ENCODE measurements at places on chromosomes 4 and X.

GRCh38 chr4:56844802-56845580 lies 23.5 kb upstream of the SPINK2 start:
- no peak for DNase-seq

GRCh38 chrX:69051901-69052300 lies 113.4 kb downstream of the PJA1 start:
- DNase-seq, result no peak

DNA sequence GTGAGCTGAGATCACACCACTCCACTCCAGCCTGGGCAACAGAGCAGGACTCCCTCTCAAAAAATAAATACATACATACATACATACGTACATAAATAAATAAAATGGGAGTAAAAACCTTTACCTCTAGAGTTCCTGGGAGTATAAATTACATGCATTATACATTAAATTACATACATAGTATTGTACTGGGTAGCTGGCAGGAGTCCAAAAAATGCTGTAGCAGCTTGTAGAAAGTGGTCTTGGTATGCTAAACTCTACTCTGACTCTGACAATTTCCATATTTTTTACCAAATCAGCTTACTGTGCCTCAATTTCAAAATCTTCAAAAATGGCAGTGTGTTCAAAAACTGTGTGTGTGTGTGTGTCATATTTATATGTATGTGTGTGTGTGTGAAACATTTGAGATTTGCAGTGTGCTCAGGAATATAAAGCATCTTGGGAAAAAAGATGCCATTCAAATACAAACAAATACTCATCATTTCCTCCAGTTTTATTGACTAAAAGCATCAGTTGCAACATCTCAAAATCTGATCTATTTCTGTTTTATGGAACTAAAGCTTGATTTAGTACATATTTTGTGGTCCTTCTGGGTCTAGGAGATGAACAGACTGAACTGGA lies 171.7 kb downstream of the SHROOM3 start:
- DNase-seq, result no peak

- no peak for DNase-seq
Observed at GRCh38 chrX:111039606-111040005, 56.4 kb upstream of the PAK3 start.

GRCh38 chrX:15014281-15014680 lies 141.1 kb downstream of the MOSPD2 start:
- no peak for DNase-seq

GRCh38 chr4:94428884-94429283 lies 22.9 kb upstream of the PDLIM5 start:
- DNase-seq, result no peak

- no peak for DNase-seq
Observed at GRCh38 chrX:1610166-1610565, 4.7 kb upstream of the ASMT start.

- peak; percentile 33 for DNase-seq
Observed at GRCh38 chr4:8201321-8201781, 2.3 kb downstream of the SH3TC1 start.

DNA sequence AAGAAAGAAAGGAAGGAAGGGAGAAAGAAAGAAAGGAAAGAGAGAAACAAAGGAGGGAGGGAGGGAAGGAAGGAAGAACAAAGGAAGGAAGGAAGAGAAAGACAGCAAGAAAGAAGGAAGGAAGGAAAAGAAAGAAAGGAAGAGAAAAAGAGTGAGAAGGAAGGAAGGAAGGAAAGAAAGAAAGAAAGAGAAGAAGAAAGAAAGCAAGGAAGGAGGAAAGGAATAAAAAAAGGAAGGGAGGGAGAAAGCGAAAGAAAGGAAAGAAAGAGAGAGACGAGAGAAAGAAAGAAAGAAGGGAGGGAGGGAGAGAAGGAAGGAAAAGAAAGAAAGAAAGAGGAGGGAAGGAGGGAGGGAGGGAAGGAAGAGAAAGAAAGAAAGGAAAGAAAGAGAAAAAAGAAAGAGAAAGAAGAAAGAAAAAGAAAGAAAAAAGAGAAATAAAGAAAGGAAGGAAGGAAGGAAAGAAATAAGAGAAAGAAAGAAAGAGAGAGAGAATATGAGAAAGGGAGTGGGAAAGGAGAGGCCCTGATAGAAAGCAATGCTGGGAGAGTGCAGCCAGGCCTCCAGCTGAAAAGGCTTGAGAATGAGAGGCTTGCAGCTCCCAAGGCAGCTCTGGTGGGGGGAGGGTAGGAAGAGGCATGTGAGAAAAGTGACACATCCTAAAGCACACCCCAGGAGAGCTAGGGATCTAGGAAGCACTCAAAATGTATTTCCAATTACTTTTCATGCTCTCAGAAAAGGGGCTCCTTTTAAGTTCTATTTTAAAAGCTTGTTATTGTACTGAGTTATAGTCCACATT lies 134.0 kb upstream of the ZIC3 start:
- DNase-seq, result no peak

DNA sequence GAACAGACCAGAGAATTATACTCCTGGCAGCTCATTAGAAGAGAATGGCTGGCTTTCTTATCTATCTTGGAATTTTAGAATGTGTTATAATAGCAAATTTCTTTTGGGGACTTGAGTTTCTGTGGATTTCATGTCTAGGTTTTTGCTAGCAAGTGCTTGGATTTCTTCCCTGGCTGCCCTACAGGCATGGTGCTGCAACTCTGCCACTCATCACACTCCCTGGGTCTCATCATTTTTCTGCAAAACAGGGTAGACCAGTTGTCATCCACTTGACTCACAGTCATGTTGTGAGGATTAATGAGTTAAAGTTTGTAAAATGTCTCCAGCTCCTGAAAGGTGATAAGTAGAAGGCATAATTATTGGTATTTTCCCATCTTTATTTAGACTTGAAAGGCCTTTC lies 60.7 kb upstream of the LCORL start:
- no peak for DNase-seq

DNA sequence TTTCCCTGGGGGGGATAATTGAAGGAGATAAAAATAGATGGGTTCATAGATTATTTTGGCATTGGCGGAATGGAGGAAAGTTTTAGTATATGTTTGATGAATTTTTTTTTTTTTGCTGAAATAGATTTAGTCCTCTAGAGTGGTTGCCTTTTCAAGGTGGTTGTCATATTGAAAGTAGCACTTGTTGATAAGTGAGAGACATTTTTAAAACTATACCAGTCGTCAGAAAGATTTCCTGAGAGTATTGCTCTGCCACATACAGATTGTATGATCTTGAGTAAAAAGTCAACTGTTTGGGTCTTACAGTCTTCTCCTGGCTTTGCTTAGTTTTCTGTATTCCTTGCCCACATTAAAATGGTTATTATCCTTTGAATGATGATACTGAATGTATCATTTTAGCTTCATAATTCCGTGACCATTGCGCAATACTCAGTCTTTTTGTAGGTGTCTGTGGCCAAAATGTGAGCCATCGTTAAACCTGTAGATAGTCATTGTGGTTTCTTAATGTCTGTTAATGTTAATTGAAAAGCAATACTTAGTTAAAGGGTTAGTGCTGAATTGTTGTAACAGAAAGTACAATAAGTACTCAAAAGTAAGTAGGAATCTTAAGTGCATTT lies 7.1 kb downstream of the SMARCAD1 start:
- no peak for DNase-seq

- DNase-seq, result no peak
Observed at GRCh38 chr4:8866828-8867623, 4.6 kb downstream of the HMX1 start.

DNA sequence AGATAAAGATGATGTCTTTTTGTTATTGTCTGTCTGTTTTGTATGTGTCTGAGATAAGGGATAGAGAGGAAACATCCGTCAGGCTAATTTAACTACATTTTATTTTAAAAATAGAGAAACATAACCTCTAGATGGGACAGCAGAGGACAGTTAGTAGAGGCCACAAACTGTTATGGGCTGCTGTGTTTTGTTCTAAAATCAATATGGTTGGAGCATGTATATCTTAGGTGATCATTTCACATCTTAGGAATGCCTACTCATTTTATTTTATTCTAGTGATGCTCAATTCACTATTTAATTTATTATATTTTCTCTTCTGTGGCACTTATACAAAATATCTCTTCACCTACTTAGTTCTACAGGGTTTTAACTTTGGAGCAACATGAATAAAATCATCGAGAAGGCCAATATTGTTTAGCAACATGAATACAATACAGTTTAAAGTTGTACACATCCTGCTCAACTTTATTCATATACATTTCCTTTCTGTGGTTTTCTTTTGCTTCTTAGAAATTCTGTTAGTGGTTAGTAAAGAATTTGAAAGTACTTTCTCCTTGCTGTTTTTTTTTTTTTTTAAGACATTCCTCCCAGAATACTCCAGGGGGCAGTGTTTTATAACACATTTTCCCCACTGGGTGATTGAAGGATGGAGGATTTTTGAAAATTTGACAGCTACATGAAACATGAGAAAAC lies 392.9 kb downstream of the UNC5C start:
- no peak for DNase-seq

- no peak for DNase-seq
Observed at GRCh38 chr4:40957281-40957680, 207.5 kb downstream of the NSUN7 start.

DNA sequence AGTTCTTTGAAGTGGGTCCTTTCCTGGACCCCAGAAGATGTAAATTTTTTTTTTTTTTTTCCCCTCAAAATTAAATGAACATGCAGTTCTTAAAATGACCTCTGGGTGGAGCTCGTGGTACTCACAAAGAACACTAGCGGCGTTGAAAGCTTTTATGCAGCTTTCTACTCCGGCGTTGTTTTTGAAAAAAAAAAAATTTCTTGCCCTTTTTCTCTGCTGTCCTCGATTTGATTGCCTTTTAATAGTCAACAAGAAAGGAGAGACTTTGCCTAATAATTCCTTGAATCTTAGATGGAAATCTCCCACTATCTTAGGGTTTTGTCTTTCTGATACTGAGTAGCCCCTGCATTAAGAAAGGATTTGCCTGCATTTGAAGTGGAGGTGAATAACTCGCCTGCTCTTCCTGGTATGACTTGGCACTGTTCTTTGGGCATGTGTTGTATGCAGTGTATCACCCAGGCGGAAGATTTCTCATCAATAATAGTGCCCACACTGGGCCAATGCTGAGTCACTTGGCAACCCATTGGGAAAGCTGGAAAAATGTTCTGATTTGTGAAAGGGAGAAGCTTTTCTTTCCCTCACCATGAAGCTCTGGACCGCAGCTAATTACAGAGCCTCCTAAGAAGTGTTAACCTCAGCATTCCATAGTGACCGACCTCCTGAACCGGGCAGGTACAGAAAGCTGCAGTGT lies 104.0 kb downstream of the PHEX start:
- DNase-seq, result no peak

DNA sequence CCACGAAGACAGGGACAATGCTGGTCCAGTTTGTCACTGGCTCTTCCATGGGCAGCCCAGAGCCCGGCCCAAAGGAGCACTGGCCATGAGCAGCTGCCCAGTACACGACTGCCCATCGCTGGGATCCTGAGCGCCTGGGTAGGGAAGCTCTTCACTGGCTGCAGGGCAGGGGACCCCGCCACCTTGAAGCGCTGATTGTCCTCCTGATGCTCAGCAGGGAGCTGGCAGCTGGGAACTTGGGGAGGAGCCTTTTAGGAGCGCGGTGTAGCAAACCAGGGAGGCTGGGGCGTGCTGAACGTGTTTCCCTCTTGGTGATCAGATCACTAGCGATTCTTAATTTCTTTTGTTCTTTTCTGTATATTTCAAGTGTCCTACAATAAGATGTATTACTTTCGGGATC lies 1.8 kb downstream of the L1CAM start:
- no peak for DNase-seq

GRCh38 chrX:103361798-103362197 lies 5.5 kb downstream of the TCEAL9 start:
- no peak for DNase-seq

GRCh38 chrX:22026731-22027130 lies 5.4 kb upstream of the PHEX start:
- no peak for DNase-seq

GRCh38 chr4:48578132-48578968 lies 88.3 kb downstream of the ZAR1 start:
- no peak for DNase-seq

- DNase-seq, result no peak
Observed at GRCh38 chr4:1749370-1749769, 28.0 kb downstream of the TACC3 start.

GRCh38 chr4:154010371-154010770 lies 221.5 kb upstream of the SFRP2 start:
- DNase-seq, result no peak

DNA sequence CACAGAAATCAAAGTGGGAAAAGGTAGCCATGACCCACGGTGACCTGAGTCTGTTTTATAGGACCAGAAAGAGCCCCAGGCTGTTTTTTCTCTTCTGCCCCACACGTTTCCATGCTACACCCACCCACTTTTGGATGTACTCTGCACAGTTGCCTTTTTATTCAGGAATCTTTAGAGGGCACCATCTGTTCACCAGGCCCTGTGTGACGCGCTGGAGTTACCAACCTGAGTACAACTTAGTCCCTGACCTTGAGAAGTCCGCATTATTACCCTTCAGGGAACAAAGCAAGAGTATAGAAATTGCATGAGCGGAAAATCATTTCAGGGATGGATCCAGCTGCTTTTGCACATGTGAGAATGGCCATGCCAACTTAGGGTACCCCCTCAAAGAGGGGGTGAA lies 207.8 kb upstream of the GATB start:
- no peak for DNase-seq

GRCh38 chr4:151165205-151166000 lies 66.0 kb downstream of the RPS3A start:
- no peak for DNase-seq

DNA sequence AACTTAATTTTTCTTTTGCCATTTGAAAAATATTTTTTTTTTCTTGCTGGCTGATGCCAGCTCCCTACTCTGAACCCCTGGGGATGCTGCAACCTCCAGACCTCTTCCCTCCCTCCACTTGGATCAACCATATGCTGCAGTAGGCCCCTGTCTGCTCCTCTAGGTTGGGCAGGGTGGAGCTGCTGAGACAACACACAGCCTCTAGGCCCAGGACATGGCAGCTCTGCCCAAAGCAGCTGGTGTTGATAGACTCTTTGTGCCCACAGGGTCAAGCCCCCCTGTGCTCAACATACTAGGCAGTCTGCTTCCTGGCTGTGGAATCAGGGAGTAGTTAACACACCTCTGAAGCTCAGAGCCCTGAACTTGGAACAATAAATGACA lies 19.9 kb upstream of the CLNK start:
- DNase-seq, result no peak

GRCh38 chr4:114752391-114753165 lies 154.0 kb downstream of the UGT8 start:
- no peak for DNase-seq
